ENCODE measurements at places on chromosomes 3 and 15.

DNA sequence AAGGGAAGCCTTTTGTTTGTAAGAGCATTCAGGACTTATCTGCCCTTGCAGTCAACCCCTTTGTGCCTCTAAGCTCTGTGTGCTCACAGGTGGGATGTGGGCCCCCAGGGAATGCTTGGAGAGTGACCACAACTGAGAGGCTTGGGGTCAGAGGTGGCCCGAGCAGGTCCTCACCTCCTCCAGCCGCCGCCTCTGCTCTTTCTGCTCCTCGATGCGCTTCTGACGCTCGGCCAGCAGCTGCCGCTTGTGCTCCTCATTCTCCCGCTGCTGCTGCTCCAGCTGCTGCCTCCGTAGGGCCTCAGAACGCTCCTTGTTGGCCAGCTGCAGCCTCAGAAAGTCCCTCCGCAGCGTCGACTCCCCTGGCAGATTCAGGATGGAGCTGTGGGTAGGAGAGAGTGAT is 130.8 kb upstream of the SLC2A2 start:
- no peak for DNase-seq

GRCh38 chr3:62149962-62150361 is 223.4 kb downstream of the FEZF2 start:
- peak; percentile 46 for DNase-seq

DNA sequence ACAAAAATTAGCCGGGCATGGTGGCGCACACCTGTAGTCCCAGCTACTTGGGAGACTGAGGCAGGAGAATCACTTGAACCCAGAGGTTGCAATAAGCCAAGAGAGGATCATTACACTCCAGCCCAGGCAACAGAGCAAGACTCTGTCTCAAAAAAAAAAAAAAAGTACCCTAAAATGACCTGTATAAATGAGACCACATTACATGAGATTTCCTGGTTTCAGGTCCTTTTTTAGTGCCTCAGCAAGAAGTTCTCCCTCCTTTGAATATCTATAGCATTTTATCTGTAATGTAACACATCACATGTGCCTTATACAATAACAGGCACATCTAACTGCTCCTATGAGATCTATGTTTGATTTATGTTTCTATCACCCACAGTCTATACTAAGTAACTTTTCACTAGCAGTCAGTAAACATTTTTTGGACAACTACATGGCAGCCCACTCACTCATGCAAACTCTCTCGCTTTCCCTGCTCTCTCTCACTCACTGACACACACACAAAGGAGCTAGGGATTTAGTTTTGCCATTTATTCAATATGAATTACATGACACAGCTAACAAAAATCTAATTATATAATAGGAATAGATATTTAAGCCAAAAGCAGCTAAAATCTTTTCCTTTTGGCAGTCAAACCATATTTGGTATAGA is 34.1 kb downstream of the ADAM10 start:
- no peak for DNase-seq

- no peak for DNase-seq
These were observed 67.1 kb upstream of the CDV3 start for GRCh38 chr3:133506215-133506901.

DNA sequence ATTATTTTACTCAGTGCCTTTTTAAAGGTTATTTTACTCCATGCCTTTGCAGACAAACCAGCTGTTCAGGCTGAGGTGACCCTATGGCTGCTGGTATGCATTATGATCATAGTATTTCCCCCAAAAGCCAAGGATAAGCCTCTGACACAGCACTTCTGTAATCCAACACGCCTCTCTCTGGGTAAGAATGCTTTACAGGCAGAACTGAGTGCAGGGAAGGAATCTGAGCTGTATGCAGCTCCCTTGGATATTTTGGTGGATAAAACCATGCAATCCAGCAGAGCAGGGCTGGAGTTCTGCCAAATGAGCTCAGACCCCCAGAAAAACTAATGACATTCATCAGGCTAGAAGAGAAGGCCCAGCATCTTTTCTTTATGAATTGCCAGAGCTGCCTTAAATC is 11.7 kb upstream of the MAP1A start:
- DNase-seq, result peak; percentile 53

DNA sequence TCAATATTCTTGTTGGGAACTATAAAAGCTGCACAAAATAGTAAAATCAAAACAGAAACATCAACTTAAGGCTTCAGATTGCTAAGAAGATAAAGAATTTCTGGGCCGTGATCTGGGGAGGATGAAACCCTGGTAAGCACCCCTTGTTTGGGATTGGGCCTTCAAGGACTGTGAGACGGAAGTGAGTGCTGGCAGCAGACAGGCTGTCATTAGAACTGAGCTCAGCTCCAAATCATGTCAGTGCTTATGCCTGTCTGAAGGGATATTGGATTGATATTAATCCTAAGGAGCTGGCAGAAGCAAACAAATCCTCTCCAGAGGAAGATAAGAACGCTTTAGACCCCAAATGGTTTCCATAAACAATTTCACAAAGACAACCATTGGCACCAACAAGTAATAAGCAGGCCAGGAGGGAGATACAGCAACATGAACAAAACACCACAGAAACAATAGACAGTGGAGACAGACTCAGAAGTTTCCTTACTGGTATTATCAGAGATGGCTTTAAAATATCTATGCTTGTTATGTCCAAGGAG is 72.6 kb upstream of the CTXND1 start:
- no peak for DNase-seq

DNA sequence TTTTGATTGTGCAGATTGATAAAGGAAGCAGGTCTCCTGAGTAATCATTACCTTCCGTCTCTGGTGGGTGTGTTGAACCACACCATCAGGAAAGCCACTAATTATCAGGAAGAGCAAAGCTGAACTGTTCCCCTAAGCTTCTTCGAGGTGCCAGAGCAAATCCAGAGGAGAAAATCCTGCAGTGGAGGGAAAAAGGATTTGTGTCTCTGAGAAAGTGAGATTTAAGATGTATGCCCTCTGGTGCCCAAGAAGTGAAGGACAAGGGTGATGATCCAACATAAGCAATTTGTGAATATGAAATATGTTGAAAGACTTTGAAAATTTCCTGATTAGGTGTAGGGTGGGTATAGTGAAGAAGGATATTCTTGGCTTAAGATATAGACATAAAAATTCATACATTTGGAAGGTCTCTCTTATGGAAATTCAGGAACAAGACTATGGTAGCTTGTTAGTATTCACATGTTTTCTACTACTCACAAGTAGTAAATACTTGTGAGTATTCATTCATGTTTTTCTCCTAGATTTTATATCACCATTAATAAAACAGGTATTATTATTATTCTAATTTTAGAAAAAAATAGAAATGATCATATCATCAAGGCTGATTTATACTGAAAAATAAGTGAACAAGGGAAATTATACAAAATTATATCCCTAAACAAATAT is 34.8 kb downstream of the COMMD2 start:
- peak; percentile 80 for DNase-seq

DNA sequence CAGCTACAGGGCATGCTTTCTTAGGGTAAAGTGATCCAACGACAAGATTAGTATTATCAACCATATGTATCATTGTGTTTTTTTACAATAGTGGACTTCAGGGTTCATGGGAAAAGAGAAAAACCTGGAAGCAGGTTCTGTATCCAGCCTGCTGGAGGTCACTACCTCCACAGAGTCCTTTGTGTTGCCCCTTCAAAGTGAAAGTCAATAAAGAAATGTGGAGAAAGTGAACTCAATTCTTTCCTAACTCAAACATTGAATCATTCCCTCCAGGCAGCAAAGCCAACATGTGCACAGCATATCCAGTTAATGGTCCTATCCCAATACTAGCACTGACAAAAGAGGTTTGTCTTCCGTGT is 45.4 kb downstream of the FGF7 start:
- DNase-seq, result peak; percentile 34

DNA sequence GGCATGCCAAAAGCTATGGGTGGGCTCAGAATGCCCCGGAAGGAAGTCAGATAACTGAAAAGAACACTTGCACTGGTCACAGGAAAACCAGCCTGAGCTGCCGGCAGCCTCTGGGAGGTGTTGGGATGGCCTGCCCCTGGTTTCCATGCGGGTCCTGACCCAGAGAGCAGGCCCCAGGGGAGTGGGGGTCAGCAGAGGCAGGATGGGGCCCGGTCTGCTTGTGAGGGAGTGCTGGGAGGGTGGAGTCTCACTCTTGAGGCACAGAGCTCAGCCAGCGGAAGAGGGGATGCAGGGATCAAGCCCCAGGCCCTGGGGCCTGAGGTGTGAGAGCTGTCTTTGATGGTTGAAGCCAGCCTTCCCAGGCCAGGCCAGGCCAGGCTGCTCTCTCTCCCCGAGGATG is 2.4 kb upstream of the RPUSD3 start:
- no peak for DNase-seq
